ENCODE measurements at places on chromosomes 16 and 17.

DNA sequence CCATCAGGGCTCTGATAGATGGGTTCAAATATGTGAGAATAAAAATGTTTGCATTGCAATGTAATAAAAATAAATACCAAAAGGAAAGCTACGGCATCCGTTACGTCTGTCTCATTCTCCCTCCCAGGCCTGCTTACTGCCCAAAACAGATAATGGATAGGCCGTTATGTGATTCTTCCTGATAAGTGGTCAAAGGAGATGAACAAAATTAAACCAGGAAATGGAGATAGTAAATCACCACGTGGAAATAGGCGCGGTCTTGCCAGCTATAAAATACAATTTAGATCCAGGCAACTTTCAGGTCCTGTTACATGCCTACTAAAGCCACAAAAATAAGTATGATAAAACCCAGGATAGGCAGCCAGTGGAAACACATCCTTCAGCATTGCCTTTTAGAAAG lies 49.5 kb upstream of the CCL1 start:
- DNase-seq: peak; percentile 29

GRCh38 chr17:78104540-78104941 lies 24.0 kb downstream of the TMC6 start:
- no peak for DNase-seq

- no peak for DNase-seq
Measured at GRCh38 chr17:64385187-64386083, 5.2 kb downstream of the PECAM1 start.

GRCh38 chr17:30318155-30318554 lies 15.7 kb downstream of the TMIGD1 start:
- DNase-seq: no peak

DNA sequence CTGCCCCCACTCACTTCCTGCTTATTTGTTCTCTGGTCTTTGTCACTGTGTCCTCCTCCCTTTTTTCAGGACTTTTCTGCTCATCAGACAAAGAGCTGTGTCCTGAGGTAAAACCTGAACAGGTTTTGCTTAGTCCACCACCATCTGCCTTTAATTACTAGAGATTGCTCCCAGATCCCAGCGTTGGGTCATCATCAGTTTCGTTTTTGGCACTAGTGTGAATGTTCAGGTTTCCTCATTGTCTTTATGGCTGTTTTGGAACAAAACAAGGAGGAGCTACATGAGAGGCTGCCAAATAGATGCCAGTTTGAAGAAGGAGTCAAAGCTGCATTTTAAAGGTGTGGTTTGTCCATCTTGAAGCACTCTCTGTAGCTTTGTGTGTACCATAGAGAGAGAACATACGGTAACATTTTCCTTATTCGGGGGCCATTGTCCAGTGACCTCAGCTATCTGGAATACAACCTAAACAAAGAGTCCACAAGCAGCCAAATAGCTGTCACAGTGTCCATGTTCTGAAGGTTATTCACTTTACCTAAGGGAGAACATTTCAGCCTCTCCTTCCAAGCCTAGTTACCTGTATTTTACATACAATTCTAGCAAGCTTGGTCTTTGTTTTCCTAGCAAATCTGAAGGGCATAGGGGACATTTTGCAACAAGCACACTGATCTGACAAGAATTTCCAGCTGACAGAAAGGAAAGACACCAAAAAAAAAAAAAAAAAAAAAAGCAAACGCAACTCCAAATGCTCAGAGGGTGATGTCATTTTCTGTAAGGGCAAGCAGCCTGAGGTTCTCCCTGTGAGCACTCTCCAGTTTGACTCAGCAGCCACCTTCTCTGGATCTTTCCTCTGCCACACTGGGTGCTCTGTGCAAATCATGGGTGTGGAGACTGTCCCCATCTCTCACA lies 196.1 kb downstream of the NTN1 start:
- no peak for DNase-seq

- DNase-seq: no peak
Measured at GRCh38 chr17:69796078-69796477, 278.9 kb upstream of the KCNJ16 start.

DNA sequence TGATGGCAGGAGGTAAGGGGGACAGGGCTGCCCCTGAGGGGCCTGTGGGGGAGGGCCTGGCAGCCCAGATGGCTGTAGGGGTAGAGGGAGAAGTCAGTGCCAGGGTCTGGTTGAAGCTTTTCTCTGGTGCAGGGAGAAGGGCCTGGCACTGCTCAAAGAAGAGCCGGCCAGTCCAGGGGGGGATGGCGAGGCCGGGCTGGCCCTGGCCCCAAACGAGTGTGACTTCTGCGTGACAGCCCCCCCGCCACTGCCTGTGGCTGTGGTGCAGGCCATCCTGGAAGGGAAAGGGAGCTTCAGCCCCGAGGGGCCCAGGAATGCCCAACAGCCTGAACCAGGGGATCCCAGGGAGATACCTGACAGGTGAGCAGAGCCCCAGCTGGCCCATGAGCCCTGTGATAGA lies 2.8 kb upstream of the NOL3 start:
- no peak for DNase-seq

- no peak for DNase-seq
Measured at GRCh38 chr17:72030067-72030899, 90.5 kb upstream of the SOX9 start.

- no peak for DNase-seq
Measured at GRCh38 chr16:53068423-53068833, 13.6 kb downstream of the CHD9 start.

DNA sequence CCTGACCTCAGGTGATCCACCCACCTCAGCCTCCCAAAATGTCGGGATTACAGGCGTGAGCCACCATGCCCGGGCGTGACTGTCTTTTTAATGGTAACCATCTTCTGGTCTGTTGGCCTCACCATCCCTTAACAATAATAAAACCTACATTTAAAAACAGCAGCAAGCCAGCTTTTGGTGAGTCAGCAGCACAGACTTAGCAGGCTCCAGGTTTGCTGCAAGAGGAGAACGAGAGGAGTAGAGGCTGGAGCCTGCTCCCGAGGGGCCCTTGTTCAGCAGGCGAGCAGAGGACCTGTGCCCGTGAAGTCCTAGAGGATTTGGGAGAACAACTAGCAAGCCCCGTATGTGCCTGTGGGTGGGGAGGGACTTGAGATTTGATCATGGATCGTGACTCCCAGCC lies 35.7 kb downstream of the MYH13 start:
- no peak for DNase-seq

DNA sequence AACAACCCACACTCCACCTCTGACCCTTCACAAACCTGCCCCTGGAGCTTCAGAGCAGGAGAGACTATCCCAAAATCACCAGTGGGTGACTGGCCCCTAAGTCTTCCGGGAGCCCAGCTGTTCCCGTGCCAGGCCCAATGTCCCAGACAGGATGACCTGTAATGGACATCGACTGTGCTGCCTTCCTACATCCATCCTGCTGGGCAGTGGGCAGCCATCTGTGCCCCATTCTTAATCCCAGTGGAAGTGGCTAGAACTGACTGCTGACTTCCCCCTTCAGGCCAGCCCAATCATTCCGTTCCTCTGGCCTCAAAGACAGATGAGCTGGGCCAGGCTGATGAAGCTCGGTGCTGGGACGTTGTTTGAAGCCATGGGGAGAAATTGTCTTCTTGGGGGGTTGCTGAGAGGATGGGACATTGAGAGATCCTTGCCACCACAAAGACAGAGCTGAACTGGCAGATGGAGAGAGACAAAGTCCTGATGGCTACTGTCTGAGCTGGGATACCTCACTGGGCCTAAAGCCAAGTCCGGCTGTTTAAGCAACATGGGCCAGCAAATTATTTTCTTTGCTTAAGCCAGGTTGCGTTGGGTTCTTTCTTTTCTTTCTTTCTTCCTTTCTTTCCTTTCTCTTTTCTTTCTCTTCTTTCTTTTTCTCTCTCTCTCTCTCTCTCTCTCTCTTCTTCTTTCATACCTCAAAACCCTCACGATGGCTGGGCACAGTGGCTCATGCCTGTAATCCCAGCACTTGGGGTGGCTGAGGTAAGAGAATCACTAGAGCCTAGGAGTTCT lies 17.9 kb upstream of the ALOX15B start:
- no peak for DNase-seq

GRCh38 chr17:73541111-73541510 lies 103.1 kb downstream of the SDK2 start:
- no peak for DNase-seq

- no peak for DNase-seq
Measured at GRCh38 chr17:62119373-62119772, 54.3 kb upstream of the MED13 start.

- DNase-seq: no peak
Measured at GRCh38 chr17:65533852-65534457, 27.5 kb downstream of the AXIN2 start.

DNA sequence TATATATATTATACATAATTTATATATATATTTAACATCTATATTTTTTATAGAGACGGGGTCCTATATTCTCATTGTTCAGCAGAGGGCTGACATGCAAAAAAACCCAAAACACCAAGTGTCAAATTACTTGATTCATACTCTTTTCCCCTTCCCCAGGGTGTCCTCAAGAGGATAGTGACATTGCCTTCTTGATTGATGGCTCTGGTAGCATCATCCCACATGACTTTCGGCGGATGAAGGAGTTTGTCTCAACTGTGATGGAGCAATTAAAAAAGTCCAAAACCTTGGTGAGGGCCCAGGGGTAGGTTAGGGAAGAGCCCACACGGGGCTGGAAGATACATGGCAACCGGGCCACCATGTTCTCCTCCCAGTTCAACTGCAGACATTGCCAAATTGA lies 11.0 kb downstream of the ITGAM start:
- no peak for DNase-seq

- peak; percentile 66 for DNase-seq
Measured at GRCh38 chr17:58367461-58367860, 15.5 kb upstream of the SUPT4H1 start.

- no peak for DNase-seq
Measured at GRCh38 chr16:83809092-83809491, 1.3 kb downstream of the HSBP1 start.

- DNase-seq: no peak
Measured at GRCh38 chr17:79249929-79250521, 175.4 kb downstream of the ENGASE start.

DNA sequence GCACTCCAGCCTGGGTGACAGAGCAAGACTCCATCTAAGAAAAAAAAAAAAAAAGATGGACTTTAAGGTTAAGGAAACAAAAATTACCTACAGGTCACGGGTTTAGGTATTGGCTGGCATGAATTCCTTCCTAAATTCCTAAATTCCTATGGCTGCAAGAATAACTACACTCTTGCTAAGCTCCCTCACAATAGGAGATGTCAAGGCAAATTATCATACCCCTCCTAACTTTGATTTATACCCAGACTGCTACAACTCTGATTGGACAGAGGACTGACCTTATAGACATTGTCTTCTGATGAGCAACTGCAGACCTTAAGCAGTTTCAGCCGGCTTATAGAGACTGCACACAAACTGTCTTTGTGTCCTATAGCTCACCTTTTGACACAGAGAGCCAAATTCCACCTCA lies 25.1 kb upstream of the TMC7 start:
- DNase-seq: no peak

DNA sequence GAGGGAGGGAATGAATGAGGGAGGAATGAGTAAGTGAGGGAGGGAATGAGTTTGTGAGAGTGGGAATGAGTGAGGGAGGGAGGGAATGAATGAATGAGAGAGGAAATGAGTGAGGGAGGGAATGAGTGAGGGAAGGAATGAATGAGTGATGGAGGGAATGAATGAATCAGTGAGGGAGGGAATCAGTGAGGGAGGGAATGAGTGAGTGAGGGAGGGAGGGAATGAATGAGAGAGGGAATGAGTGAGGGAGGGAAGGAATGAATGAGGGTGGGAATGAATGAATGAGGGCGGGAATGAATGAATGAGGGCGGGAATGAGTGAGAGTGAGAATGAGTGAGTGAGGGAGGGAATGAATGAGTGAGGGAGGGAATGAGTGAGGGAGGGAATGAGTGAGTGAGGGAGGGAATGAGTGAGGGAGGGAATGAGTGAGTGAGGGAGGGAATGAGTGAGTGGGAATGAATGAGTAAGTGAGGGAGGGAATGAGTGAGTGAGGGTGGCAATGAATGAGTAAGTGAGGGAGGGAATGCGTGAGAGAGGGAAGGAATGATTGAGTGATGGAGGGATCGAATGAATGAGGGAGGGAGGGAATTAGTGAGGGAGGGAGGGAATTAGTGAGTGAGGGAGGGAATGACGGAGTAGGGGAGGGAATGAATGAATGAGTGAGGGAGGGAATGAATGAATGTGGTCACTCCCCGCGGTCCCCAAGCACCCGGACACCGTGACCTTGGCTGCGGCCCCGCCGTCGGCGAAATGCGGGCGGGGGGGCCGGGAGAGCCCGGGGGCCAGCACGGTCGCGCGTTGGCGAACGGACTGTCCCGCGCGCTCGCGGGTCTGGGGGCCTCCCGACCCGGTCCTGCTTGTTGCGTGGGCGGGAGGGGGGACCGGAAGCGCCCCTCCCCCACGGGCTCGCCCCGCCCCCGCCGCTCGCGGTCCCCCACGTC lies 1.1 kb upstream of the UBE2I start:
- no peak for DNase-seq

- DNase-seq: no peak
Measured at GRCh38 chr16:23408242-23408822, 44.7 kb downstream of the COG7 start.

- no peak for DNase-seq
Measured at GRCh38 chr17:77736199-77736585, 222.3 kb upstream of the TNRC6C start.

DNA sequence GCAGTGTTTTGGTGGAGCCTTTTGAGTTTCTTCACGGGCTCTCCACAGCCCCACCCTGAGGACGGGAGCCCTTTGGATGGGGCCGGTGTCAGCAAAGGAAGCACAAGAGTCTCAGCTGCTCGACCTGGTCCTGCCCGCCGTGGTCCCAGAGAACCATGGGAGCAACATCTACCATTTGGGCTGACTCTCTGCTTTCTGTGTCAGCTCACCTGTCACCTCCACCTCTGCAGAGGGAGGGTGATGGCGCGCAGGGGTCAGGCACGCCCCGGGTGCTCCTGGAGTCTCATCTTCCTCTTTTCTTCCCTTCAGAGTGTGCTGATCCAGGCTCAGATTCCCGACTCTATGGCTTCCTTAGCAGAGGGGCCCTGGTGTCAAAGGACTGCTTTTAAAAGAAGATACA lies 171.7 kb downstream of the LAT start:
- no peak for DNase-seq

DNA sequence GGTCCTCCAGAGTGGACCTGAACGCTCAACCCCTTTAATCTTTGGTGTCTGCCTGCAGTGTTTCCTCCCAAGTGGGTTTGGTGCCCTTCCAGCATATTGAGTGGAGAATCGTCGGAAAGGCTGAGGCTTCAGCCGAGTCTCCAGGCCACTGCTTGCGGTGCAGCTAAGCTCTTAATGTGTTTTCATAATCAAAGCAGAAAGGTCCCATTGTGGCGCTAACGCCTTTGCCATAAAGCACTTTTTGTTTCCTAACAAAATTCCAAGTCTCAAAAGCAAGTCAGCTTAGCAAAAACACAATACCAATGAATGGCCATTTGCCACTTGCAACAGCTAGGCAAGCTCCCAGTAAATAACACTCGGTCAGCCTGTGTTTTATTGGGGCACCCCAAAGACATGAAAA lies 57.6 kb downstream of the KSR1 start:
- DNase-seq: no peak

- no peak for DNase-seq
Measured at GRCh38 chr17:73103641-73104335, 11.3 kb upstream of the SLC39A11 start.

Measured in hematopoietic multipotent progenitor cell treated with erythropoietin and hydrocortisone succinate and interleukin-3 and kit ligand, for 15 days (in vitro differentiated cells).